ENCODE measurements at places on chromosomes 16 and 17. TPM values are rescaled to one million over a fixed set of nuclear protein-coding genes. Genes with fewer than 3 reads are reported as not detected.

CCDC137 gene
- 34.0 TPM for total RNA-seq

TBC1D3E gene
- total RNA-seq, result not detected

ABCA10 gene
- 0.38 TPM for total RNA-seq

MGAT5B gene
- 0.38 TPM for total RNA-seq

MBTD1 gene
- total RNA-seq, result 7.5 TPM

TLCD2 gene
- 0.86 TPM for total RNA-seq

FAM20A gene
- total RNA-seq, result not detected

LPO gene
- total RNA-seq, result not detected

DNA sequence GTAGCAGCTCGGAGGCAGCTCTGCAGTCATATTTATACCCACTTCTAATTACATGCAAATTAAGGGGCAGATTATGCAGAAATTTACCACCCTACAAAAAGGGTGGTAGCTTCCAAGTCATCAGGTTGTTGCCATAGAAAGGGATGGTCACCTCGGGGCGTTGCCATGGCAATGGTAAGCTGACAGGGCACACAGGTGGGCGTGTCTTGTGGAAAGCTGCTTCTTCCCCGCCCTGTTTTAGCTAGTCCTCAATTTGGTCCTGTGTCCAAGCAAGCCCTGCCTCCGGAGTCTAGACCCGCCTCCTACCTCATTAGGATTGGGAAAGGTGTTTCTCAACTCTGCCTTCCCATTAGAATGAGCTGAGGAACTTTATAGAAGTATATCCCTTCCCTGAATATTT is 98.7 kb downstream of the HS3ST2 start:
- DNase-seq, result no peak
- peaks cover 6% of the 10 kb centered on the region for H3K27me3 ChIP-seq
- H3K36me3 ChIP-seq, result no peaks in the 10 kb centered on the region
- H3K27ac ChIP-seq, result no peak overlapping the region
- H3K4me3 ChIP-seq, result no peak overlapping the region
- H3K4me1 ChIP-seq, result no peaks in the 10 kb centered on the region

GRCh38 chr17:42386777-42387657 is 1.2 kb downstream of the STAT3 start:
- no peak for DNase-seq
- peaks cover 57% of the 10 kb centered on the region for H3K4me1 ChIP-seq
- H3K36me3 ChIP-seq, result peaks cover 34% of the 10 kb centered on the region
- H3K4me3 ChIP-seq, result peak overlapping the region; percentile 88

DNA sequence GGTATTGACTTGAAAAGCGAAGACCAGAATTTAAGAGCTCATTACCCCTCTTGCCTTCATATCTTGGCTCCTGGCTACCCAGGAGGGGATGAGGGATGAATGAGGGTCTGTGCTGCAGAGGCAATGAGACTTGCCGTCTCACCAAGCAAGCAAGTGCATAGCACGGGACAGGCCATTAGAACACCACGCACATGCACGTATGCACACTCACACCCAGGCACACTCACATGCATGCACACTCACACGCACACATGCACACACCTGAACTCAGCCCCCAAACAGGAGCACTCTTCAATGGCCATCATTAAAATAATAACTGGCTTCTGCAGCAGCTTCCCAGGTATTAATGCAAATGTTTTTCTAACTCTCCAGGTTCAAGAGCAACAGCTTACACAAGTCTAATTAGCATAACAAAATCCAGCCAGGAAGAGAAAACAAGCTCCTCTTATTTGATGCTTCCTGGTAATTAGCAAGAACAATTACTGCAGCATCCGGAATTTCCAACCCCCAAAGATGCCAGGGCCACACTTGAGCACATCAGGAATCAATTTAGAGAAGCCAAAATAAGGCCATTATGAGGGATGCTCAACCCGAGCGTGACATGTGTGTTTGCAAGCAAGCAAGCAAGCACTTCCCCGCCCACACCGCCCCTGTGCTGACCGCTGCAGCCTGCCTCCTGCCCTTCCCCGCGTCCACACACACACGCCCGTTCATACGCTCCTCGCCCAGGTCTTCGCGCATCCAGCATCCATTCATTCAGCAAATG is 171.6 kb upstream of the TNRC6C start:
- H3K36me3 ChIP-seq, result no peaks in the 10 kb centered on the region
- H3K4me3 ChIP-seq, result no peak overlapping the region
- no peak for DNase-seq
- no peaks in the 10 kb centered on the region for H3K27me3 ChIP-seq
- peaks cover 24% of the 10 kb centered on the region for H3K4me1 ChIP-seq

DNA sequence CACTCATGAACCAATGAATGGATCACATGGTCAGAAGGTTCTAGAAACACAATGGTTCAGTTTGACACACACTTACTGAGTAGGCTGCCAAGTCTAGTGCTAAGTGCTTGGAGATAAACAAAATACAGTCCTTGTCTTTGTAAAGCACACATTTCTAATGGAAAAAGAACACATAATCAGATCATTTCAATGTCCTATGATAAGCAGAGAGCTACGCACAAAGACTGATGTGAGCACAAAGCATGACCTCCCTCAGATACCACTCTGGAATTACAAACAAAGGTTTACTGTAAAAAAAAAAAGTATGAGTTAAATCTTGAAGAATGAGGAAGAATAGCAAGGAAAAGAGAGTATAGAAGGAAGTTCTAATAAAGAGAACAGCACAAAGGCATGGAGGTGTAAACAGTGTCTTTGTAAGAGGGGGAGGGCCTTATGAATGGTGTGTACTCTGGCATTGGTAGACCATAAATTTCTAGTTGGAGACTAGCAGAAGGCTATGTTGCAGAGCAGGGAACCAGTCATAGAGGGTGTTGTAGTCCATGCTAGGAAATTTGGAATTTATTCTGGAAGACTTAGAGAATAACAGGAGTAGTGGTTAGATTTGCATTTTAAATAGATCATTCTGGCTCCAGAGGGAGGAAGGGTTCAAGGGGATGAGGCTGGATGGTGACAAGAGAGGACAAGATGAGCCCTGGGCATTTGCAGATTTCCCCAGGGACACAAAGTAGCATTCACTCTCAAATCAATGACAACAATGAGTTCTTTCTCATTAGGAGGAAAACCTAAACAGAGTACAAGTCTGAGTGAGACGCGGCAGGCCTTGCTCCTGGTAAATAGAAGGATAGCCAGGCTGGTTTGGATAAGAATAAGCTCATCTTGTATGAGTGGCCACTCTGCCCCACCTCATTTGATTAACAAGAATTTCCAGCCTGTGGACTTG is 468.0 kb downstream of the TOX3 start:
- no peaks in the 10 kb centered on the region for H3K27me3 ChIP-seq
- no peak overlapping the region for H3K27ac ChIP-seq
- H3K4me3 ChIP-seq, result no peak overlapping the region
- no peak for DNase-seq
- no peaks in the 10 kb centered on the region for H3K4me1 ChIP-seq

GRCh38 chr17:76510831-76511244 is 9.6 kb upstream of the RHBDF2 start:
- no peak overlapping the region for H3K4me3 ChIP-seq
- H3K27me3 ChIP-seq, result no peaks in the 10 kb centered on the region
- no peak for DNase-seq
- H3K27ac ChIP-seq, result no peak overlapping the region
- H3K4me1 ChIP-seq, result peaks cover 34% of the 10 kb centered on the region
- no peaks in the 10 kb centered on the region for H3K36me3 ChIP-seq

DNA sequence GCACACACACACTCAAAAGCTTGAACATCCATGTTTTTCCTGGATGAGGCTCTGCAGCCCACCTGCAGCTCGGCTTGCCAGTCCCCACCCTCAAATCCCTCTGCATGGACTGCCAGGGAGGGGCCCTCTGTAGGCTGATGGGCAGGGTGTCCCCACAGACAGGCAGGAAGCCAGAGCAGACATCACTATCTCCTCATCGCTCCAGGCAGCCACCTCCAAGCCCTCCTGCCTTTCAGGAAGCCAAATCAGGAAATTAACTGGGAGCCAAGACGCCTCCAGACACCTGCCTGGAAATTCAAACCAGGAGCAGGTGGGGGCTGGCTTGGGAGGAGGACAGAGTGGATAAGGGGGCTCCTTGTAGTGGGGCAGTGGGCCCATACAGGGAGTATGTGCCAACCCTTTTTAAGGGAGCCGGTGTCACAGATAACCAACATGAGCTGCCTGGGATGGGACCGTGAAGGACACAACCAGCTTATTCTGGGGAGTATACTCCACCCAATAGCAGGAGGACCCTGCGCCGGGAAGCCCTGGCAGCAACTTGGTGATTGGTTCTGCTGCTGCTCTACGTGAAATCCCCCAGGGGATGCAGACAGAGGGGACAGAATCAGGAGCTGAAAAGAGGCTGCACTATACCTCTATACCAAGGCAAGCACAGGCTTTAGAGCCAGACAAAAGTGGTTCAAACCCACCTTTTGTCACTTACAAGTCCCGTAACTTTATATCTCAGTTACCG is 139.1 kb downstream of the CCT6B start:
- H3K27ac ChIP-seq, result no peak overlapping the region
- H3K4me3 ChIP-seq, result no peak overlapping the region
- peaks cover 10% of the 10 kb centered on the region for H3K4me1 ChIP-seq
- DNase-seq, result no peak
- H3K27me3 ChIP-seq, result peaks cover 3% of the 10 kb centered on the region

DNA sequence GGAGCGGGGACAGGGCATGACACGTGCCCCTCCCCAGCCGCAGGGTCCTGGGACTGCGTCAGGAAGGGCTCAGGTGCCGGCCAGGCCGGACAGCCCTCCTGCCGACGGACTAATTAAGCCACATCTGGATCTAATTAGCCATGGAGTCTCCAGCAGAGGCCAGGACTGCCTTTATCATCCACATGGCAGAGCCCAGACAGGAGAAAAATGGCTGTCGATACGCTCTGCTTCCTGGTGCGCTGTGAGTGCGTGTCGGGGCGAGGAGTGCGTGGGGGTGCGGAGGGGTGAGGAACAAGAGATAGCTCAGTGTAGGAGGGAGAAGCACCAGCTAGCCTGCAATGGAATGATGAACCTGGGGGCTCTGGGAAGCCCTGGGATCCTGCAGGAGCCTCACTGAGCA is 218.8 kb downstream of the IRF8 start:
- peaks cover 6% of the 10 kb centered on the region for H3K27me3 ChIP-seq
- no peaks in the 10 kb centered on the region for H3K36me3 ChIP-seq
- H3K4me3 ChIP-seq, result no peak overlapping the region
- no peaks in the 10 kb centered on the region for H3K4me1 ChIP-seq

GRCh38 chr17:9232591-9233270 is 211.4 kb downstream of the NTN1 start:
- peaks cover 6% of the 10 kb centered on the region for H3K4me1 ChIP-seq
- H3K27ac ChIP-seq, result no peak overlapping the region
- no peaks in the 10 kb centered on the region for H3K27me3 ChIP-seq
- H3K4me3 ChIP-seq, result no peak overlapping the region

DNA sequence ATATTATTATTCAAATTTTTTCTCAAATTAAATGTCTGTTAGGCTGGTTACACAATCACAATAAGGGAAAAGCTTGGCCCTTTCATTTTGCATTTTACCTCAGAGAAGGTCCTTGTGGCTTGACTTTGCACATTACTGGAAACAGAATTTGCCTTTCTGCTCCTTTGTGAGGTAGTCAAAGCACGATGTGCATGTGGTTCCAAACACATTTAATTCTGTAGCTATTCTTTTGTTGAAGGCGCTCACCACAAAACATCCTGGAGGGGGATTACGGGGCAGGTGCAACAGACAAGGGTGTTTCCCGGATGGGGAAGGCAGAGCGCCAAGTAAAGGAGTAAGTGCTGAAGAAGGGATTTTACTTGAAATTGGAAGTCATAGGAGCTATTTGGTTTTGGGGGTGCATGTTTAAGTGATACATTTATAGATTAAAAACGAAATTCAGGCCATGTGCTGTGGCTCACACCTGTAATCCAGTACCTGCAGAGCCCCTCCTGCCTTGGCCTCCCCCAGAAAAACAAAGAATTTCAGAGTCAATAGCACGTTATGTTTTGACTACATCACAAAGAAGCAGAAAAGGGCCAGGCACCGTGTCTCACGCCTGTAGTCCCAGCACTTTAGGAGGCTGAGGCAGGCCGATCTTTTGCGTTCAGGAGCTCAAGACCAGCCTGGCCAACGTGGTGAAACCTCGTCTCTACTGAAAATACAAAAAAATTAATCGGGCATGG is 31.2 kb upstream of the TENT4B start:
- no peak overlapping the region for H3K4me3 ChIP-seq
- peak overlapping the region; percentile 10 for H3K27ac ChIP-seq
- DNase-seq, result peak; percentile 81
- H3K27me3 ChIP-seq, result no peaks in the 10 kb centered on the region
- peaks cover 15% of the 10 kb centered on the region for H3K4me1 ChIP-seq
- H3K36me3 ChIP-seq, result no peaks in the 10 kb centered on the region

GRCh38 chr16:70482624-70483023 is 28.2 kb downstream of the FCSK start:
- no peak overlapping the region for H3K4me3 ChIP-seq
- peaks cover 2% of the 10 kb centered on the region for H3K36me3 ChIP-seq
- DNase-seq, result no peak
- H3K27ac ChIP-seq, result no peak overlapping the region
- no peaks in the 10 kb centered on the region for H3K27me3 ChIP-seq

- no peak overlapping the region for H3K27ac ChIP-seq
- H3K36me3 ChIP-seq, result peaks cover 31% of the 10 kb centered on the region
- H3K27me3 ChIP-seq, result no peaks in the 10 kb centered on the region
- H3K4me1 ChIP-seq, result no peaks in the 10 kb centered on the region
- no peak overlapping the region for H3K4me3 ChIP-seq
- no peak for DNase-seq
These were observed 32.1 kb upstream of the SLC38A8 start for GRCh38 chr16:84074721-84075120.

GRCh38 chr17:2814049-2814448 is 17.8 kb downstream of the RAP1GAP2 start:
- no peak overlapping the region for H3K27ac ChIP-seq
- H3K4me1 ChIP-seq, result peaks cover 17% of the 10 kb centered on the region
- no peak for DNase-seq
- peaks cover 6% of the 10 kb centered on the region for H3K27me3 ChIP-seq

GRCh38 chr16:1787322-1788094 is 4.7 kb downstream of the NUBP2 start:
- peaks cover 8% of the 10 kb centered on the region for H3K36me3 ChIP-seq
- no peak overlapping the region for H3K4me3 ChIP-seq
- peak; percentile 8 for DNase-seq

GRCh38 chr17:2635675-2636074 is 42.2 kb downstream of the PAFAH1B1 start:
- no peak overlapping the region for H3K4me3 ChIP-seq
- peaks cover 49% of the 10 kb centered on the region for H3K4me1 ChIP-seq
- H3K27ac ChIP-seq, result no peak overlapping the region
- no peaks in the 10 kb centered on the region for H3K27me3 ChIP-seq

- H3K27ac ChIP-seq, result no peak overlapping the region
- no peaks in the 10 kb centered on the region for H3K36me3 ChIP-seq
- peak overlapping the region; percentile 80 for H3K4me3 ChIP-seq
These were observed 15.7 kb downstream of the ADAM11 start for GRCh38 chr17:44774271-44775135.

DNA sequence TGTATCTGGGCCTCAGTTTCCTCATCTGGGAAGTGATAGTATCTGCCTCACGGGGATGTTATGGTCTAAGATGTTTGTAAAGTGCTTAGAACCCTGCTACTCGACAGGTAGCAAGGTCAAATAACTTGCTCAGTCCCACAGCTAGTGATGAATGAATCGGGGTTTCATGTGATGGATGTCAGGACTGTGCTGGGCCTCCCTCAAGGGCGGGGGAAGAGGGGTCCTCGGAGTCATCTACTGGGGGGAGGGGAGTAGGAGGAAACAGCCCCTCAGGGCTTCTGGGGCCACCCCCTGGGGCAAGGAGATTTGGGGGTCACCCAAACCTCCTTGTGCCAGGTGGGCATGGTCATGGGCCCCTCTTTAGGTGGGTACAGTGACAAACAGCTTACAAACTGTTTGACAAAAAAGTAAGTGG is 732 bp downstream of the PNPO start:
- H3K27ac ChIP-seq, result peak overlapping the region; percentile 81
- peak overlapping the region; percentile 95 for H3K4me3 ChIP-seq
- H3K36me3 ChIP-seq, result peaks cover 14% of the 10 kb centered on the region
- peaks cover 51% of the 10 kb centered on the region for H3K4me1 ChIP-seq
- H3K27me3 ChIP-seq, result no peaks in the 10 kb centered on the region
- peak; percentile 49 for DNase-seq

Measured in activated CD4-positive, alpha-beta memory T cell treated with anti-CD3 and anti-CD28 coated beads for 36 hours (primary cell).